ENCODE measurements at places on chromosomes 2 and 18.

DNA sequence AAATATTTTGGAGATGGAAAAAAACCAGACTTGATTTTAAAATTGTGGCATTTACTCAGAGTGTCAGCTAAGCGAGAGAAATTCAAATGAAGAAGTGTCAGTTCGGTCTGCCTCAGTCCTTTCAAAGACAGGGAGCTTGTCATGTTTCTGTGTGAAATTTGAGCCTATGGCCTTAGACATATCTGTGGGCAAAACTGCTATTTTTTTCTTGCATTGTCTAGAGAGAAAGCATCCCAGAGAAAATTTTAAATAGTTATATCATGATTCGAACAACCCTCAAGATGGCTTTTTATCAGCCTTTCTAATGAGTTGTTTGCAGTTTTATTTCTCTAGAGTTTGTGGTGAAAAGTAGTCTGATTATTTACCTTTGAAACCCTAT is 50.2 kb upstream of the KCNE4 start:
- no peak for DNase-seq

DNA sequence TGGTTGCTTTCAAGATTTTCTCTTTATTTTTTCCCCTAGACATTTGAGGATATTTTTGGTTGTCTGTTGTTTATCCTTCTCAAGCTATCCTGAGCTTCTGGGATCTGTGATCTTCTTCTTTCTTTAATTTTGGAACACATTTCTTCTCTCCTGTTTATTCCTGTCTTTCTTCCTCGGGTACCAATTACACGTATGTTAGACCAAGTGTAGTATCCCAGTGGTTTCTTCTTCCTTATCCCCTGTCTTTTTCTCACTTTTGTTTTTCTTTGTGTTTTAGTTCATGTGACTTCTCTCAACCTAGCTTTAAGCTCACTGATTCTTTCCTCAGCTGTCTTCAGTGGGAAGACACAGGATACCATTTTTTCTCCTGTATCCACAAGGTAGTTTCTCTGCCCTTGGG is 120.0 kb downstream of the GALR1 start:
- DNase-seq: no peak

DNA sequence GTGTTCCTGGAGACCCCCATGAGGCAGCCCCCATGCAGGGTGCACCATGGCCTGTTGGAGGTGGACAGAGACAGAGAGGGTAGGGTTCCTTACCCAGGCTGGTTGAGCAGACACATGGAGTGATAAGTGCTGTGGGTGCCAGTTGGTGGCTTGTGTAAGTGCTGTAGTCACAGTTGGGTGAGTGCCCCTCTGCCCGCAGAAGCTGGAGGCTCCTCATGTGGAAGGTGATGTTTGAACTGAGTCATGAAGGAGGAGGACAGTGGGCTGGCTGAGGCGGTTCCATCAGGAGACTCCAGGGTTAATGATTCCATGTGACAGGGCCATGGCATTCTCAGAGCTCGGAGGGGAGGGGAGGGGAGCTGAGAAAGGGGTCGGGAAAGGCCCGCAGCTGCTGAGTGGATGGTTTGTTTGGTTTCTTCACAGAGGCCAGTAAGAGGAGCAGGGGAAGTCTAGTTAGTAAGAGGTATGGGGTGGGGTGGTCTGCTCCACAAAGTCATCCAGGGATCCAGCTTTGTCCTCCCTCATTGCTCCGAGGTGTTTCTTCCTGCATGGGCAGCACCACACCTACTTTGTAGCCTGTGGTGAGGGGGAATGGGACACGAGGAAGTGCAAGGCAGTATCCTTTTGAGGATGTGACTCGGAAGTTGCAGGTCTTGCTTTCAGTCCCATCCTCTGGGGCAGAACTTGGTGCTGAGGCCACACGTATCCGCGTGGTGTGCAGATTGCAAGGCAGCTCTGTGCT is 13.6 kb downstream of the IMPA2 start:
- DNase-seq: no peak

DNA sequence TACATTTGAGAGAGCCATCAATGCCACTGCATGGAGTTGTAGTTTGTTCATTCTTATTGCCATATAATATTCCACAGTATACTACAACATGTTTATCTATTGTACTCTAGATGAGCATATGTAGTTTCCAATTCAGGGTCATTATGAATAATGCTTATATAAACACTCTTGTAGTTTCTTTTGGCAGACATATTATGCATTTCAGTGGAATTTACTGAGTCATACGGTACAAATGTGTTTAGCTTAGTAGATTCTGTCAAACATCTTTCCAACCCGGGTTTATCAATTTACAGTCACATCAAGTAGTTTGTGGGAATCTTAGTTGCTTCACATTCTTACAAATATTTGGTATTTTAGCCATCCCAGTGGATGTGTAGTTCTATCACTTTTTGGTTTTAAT is 161.1 kb downstream of the KCNH7 start:
- no peak for DNase-seq

DNA sequence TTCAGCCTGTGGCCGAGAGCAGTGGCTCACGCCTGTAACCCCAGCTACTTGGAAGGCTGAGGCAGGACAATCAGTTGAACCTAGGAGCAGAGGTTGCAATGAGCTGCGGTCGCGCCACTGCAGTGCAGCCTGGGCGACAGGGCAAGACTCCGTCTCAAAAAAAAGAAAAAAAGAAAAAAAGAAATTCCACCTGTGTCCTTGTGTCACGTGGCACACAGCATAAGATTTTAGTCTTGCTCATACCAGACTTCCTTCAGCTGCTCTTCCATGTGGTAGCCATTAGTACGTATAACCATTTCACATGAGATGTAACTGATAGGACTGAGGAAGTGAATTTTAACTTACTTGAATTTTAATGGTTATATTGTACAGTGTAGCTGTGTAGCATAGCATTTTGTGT is 4.0 kb downstream of the NOP58 start:
- DNase-seq: no peak

DNA sequence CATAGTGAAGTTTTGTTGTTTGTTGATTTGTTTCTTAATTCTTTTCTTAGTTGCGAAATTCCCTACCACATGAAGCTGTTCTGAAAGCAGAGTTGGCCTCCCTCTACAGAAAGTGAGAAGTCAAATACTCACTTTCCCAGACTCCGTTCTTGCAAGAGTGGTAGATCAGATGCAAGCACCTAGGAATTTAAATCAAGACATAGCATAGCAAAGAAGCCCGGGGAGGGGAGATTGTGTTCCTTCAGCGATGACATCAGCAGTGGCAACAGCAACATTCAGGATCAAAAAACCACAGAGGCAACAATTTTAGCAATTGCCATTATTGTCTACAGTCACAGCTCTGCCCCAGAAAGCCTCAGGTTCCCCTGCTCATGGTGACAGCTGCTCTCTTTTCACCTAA is 580.0 kb downstream of the RNF144A start:
- no peak for DNase-seq

GRCh38 chr2:235049719-235050118 is 97.9 kb downstream of the SH3BP4 start:
- DNase-seq: no peak

- DNase-seq: peak; percentile 39
Observed at GRCh38 chr2:134919341-134920210, 954 bp downstream of the CCNT2 start.

DNA sequence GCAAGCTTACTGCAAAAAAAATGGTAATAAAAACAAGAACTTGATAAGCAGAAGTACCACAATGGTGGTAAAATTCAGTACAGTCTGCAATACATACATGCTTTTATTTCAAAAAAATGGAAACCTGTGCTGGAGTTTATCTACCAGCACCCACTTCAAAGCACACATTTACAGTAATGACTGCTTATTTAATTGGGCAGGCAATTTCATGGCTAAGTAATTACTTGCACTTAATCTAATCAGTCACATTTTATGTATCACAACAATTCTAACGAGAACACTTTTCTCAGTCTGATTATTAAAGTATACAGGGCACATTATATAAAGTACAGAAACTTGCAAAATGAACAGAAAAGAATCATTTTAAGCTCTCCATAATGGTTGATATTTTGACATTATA is 5.2 kb downstream of the APCDD1 start:
- no peak for DNase-seq

DNA sequence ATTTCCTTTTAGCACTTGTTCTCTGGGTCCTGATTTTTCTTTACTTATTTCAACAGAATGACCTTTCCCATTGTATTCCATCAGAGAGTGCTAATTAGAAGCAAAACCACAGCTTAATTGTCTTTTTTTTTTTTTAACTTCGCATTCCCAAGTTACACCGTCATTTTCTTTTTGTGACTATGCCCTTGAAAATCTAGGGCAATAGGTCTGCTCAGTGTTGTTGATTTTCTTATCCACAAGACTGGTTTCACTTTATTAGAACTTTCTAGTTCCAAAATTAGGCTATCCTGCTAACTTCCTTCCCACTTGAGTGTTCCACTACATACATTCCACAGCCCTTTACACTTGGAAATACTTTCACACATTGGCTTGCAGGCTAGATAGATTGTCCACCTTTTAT is 18.7 kb upstream of the ADAM17 start:
- no peak for DNase-seq

GRCh38 chr2:124424074-124424473 is 399.0 kb downstream of the CNTNAP5 start:
- DNase-seq: no peak

GRCh38 chr2:45889053-45889452 is 237.6 kb downstream of the PRKCE start:
- DNase-seq: no peak

- DNase-seq: no peak
Observed at GRCh38 chr18:44901283-44901682, 220.6 kb downstream of the SETBP1 start.

GRCh38 chr18:71831039-71831438 is 713.1 kb downstream of the CBLN2 start:
- no peak for DNase-seq

GRCh38 chr2:68434981-68435380 is 32.1 kb downstream of the FBXO48 start:
- no peak for DNase-seq

DNA sequence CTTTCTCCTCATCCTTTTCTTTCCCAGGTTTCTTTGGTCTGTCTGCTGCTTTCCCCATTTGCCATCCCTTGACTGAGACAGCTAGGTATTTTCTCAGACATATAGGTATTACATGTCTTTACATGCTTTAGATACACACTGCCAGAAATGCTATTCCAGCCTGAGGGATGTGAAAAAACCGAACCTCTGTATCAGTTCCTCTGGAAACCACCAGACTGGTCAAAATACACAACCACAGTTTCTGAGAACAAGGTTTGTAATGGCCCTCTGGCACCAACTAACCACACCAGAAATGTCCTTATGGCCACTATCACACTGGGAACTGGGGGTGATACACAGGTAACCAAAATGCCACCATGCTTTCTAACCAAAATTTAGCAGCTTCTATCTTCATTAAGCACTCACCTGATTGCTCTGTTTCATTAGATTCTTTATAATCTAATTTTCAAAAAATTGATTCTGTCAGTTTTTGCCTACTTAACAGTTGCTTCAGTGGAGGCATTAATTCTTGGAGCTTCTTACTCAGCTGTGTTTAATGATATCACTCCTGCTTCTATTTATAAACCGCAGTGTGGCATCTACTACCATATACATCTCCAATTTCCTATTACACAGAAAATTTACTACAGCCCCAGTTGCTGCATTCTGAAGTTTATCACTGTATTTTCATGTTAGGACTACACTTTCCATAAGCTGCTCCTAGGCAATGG is 243.5 kb downstream of the WDPCP start:
- no peak for DNase-seq

DNA sequence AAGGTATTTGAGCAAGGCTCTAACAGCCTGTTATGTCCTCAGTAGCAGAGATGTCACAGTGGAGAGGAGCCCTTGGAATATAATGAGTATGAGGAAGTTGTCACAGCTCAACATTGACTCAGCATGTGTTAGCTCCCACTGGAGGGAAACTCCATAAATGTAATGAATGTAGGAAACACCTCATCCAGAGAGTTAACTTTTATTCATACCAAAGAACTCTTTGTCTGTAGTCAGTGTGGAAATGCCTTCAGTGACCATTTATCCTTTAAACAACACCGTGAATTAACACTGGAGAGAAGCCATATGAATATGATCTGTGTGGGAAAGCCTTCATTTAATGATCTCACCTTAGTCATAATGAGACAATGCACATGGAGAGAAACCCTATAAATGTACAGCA is 59.7 kb downstream of the CYP1B1 start:
- DNase-seq: no peak

DNA sequence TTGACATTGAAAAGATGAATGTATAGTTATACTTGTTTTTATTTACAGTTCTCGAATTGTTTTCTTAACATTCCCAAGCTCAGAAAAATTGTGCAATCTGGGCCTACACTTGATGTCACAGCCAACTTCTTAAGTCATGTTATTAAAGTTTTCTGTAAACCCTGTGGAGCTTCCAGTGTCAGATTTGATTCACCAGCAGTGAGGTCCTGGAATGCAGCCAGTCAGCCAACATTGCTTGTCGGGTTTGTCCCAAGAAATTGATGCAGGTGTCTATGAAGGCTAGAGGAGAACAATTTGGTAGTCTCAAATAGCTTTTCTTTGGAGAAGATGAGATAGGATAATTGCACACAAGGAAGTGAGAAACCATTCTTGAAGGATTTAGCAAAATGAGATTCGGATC is 732.2 kb downstream of the DPP10 start:
- DNase-seq: no peak

- DNase-seq: no peak
Observed at GRCh38 chr2:74555610-74556103, 1.1 kb downstream of the DOK1 start.

DNA sequence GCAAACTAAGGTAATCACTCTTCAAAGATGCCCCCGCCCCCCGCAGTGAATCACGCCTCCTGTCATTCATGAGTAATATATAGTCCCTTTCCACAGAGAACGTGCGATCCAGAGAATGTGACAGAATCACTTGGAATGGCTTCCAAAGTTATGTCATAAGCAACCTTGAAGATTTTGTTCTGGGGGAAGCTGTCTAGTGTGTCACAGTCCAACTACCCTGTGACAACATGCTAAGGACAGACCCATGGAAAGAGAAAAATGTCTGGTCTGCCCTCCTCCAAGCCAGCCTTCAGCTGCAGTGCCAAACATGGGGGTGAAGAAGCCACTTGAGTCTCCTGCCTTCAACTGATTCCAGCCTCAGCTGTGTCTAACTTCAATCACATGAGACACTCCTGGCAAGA is 259.1 kb downstream of the SS18 start:
- DNase-seq: no peak

- DNase-seq: no peak
Observed at GRCh38 chr2:127231130-127231865, 11.2 kb upstream of the CYP27C1 start.

DNA sequence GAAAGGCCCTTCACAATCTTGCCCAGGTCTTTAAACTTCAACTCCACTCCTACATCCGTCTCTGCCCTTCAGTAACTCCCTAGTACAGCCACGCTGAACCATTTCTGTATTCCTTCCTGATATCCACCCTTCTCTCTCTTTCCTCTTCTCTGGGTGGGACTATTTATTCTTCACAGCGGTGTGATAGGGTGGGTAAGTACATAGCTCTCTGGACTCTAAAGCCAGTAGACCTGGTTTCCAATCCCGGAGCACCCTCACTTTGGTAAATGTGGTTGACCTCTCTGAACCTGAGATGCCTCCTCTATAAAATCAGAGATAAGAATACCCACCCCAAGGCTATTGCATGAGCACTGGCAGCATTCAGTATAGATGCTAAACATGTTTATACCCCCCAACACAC is 86.7 kb downstream of the ATL2 start:
- no peak for DNase-seq

Data from activated CD4-positive, alpha-beta T cell treated with anti-CD3 and anti-CD28 coated beads for 4 hours (primary cell).